ENCODE measurements at places on chromosomes 1 and 21. TPM values are rescaled to one million over a fixed set of nuclear protein-coding genes. Genes with fewer than 3 reads are reported as not detected.

The LPAR3 gene
- total RNA-seq: 2.0 TPM

The PCBP3 gene
- 6.2 TPM for total RNA-seq

The OR2M4 gene
- not detected for total RNA-seq

The RIPPLY3 gene
- total RNA-seq: not detected

The TMEM51 gene
- 7.0 TPM for total RNA-seq

The IGFN1 gene
- 0.28 TPM for total RNA-seq

The MSH4 gene
- total RNA-seq: 0.38 TPM

The PRDM16 gene
- 1.1 TPM for total RNA-seq

The CACHD1 gene
- 2.7 TPM for total RNA-seq

The ATP6V1G3 gene
- not detected for total RNA-seq

The GJA5 gene
- total RNA-seq: 3.7 TPM

The PTGFR gene
- 16.9 TPM for total RNA-seq

The ANGPTL3 gene
- total RNA-seq: not detected

The FAM163A gene
- total RNA-seq: not detected

The C4BPA gene
- total RNA-seq: not detected

The DISC1 gene
- 6.2 TPM for total RNA-seq

The IGSF9 gene
- not detected for total RNA-seq

The HSPA6 gene
- 2.3 TPM for total RNA-seq

The C8B gene
- not detected for total RNA-seq

The SLC45A3 gene
- total RNA-seq: 3.7 TPM

The PODN gene
- 5.6 TPM for total RNA-seq

The ZNF648 gene
- total RNA-seq: not detected

The PLPPR4 gene
- 5.2 TPM for total RNA-seq

The SPRR2G gene
- total RNA-seq: not detected

The MEX3A gene
- total RNA-seq: 1.2 TPM

The HRNR gene
- not detected for total RNA-seq

The GUCA2B gene
- total RNA-seq: not detected

The ATP1A4 gene
- total RNA-seq: not detected

The HJV gene
- total RNA-seq: not detected

The NES gene
- total RNA-seq: 49.6 TPM

The TRIM17 gene
- total RNA-seq: under 0.01 TPM

The MASP2 gene
- 0.19 TPM for total RNA-seq

The ANXA9 gene
- not detected for total RNA-seq

The ALDH4A1 gene
- total RNA-seq: 12.5 TPM

The C1QB gene
- not detected for total RNA-seq

The AGT gene
- total RNA-seq: 0.19 TPM

The VHLL gene
- not detected for total RNA-seq

The GPA33 gene
- total RNA-seq: not detected

The TSPAN2 gene
- 0.58 TPM for total RNA-seq

The CD1E gene
- not detected for total RNA-seq

The MFAP2 gene
- 4.6 TPM for total RNA-seq

The PTGER3 gene
- total RNA-seq: 0.77 TPM

The AXDND1 gene
- 1.1 TPM for total RNA-seq

The SLC44A5 gene
- 0.38 TPM for total RNA-seq

The TNFAIP8L2 gene
- not detected for total RNA-seq

The RYR2 gene
- total RNA-seq: not detected

The KRTAP10-2 gene
- total RNA-seq: not detected

The LCE2A gene
- total RNA-seq: not detected

The FMOD gene
- total RNA-seq: 6.5 TPM

The DLGAP3 gene
- total RNA-seq: not detected

The CELA3B gene
- not detected for total RNA-seq

The NBPF8 gene
- total RNA-seq: 11.0 TPM

The SELP gene
- 1.4 TPM for total RNA-seq

The AVPR1B gene
- total RNA-seq: not detected

Measured in regular cardiac myocyte (primary cell).